Bronchial epithelial cell (primary cell): ENCODE measurements at places on chromosomes 7 and 10. TPM values are rescaled to one million over a fixed set of nuclear protein-coding genes. Genes with fewer than 3 reads are reported as not detected.

- no peak for DNase-seq
These were observed 171.5 kb downstream of the C7orf25 start for GRCh38 chr7:42740408-42740807.

DNA sequence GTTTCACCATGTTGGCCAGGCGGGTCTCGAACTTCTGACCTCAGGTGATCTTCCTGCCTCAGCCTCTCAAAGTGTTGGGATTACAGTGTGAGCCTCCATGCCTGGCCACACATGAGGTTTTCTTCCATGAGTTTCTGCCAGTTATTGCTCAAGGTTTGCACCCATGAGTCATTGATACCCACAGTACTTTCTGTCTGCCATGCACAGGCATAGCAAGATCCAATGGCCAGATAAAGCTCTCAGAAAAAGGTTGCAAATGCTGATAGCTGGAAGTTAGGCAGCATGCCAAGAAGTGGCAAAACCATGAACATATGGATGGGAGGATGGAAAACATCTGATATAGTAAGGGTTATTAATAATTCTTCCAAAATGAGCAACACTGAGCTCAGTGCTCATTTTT, 298.7 kb upstream of the NRG3 start:
- peak; percentile 49 for DNase-seq

DNA sequence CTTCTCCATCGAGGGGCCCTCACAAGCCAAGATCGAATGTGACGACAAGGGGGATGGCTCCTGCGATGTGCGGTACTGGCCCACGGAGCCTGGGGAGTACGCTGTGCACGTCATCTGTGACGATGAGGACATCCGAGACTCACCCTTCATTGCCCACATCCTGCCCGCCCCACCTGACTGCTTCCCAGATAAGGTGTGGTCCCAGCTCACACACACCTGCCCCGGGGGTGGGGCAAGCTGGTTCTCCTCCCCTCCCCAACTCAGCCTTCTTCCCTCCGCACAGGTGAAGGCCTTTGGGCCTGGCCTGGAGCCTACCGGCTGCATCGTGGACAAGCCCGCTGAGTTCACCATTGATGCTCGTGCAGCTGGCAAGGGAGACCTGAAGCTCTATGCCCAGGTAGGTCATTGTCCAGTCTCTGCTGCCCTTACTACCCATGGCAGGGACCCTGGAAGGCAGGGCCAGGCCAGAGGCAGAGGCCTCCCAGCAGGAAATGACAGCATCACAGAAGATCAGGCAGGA, 11.0 kb downstream of the FLNC start:
- no peak for DNase-seq

- no peak for DNase-seq
These were observed 37.4 kb downstream of the BLNK start for GRCh38 chr10:96233959-96234358.

GRCh38 chr10:70312972-70313371, 29.2 kb upstream of the NPFFR1 start:
- no peak for DNase-seq

DNA sequence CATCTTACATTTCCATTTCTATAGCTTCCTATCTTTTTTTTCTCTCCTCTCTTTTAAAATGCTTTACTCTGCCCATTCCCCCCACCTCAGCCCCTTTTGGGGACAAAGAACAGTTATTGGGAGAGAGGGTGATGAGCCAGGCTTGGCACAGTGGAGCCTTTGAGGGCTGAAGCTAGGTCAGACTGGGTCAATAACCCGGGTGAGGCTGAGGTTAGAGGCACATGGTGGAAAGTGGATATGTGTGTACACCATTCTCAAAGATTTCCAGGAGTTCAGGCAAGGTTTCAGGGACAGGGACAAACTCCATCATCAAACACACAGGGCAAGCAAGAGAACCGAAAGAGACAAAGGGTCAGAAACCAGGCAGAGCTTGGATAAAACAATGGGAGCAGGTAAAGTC, 11.5 kb downstream of the ABCB4 start:
- no peak for DNase-seq

GRCh38 chr7:99010281-99010680, 131.9 kb downstream of the TRRAP start:
- DNase-seq: no peak

GRCh38 chr7:30427296-30428070, 51.1 kb downstream of the NOD1 start:
- DNase-seq: no peak

RASA4B gene
- 0.79 and 1.2 TPM in 2 replicates for total RNA-seq

DNA sequence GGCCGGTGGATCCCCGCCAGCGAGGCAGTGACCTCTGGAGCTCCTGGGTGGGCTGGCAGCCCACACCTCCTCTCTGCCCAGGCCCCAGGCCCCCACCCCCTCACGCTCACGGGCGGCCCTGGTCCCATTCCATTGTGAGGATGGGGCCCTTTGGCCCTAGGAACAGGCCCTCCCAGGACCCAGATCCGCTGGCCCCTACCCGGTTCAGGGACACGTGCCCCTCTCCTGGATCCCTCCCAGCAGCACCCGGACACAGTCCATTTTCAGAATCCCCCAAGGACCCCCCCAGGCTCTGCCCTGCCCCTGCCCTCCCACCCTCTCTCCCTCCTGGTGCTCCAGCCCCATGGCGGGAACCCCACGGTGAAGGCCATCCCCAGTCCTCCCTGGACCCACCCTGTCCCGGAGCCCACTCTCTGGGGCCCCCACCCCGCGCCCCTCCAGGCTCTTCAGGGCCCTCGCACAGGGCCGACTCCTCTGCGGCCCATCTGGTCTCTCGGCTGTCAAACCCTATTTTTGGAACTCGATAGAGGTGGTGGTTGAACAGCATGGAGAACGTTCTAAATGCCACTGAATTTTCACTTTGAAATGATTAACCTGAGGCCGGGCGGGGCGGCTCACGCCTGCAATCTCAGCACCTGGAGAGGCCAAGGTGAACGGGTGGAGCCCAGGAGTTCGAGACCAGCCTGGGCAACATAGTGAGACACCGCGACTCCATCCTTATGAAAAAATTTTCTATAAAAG, 8.1 kb downstream of the ADAP1 start:
- no peak for DNase-seq

- DNase-seq: no peak
These were observed 393.0 kb downstream of the NRG3 start for GRCh38 chr10:82267960-82268359.

- DNase-seq: peak; percentile 63
These were observed 113.4 kb downstream of the SEM1 start for GRCh38 chr7:96596120-96596826.

GRCh38 chr7:129780257-129780973, 168.9 kb downstream of the NRF1 start:
- DNase-seq: peak; percentile 73

- DNase-seq: no peak
These were observed 542 bp upstream of the SAMD9L start for GRCh38 chr7:93148727-93149126.

DNA sequence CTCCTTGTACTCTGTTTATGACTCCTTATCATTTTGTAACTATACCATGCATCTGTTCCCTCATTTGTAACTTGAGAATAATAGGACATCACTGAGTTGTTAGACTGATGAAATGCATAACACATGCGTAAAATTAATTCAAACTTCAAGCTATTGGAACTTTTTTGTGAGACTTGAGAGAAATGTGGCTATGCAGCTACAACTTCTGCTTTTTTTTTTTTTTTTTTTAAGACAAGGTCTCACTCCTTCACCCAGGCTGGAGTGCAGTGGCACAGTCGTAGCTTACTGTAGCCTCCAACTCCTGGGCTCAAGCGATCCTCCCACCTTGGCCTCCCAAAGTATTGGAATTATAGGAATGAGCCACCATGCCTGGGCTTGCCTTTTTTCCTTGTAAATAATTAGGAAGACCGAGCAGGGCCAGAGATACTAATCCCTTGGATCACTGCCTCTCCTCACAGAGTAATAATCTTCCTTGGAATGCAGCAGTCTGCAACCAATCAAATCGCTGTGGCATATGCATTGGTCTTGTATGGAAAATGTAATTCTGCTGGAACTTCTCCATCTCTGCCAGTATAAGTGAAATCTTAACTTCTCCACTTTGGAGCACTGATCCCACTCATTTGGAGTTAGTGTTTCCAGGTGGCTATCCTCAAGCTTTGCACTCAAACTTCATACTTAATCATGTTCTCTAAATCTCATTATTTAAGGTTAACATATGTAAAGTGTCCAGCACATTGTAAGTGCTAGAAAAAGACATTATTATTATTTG, 2.0 kb upstream of the PANK1 start:
- no peak for DNase-seq

GRCh38 chr7:1931256-1931950, 261.3 kb downstream of the ELFN1 start:
- DNase-seq: no peak

STAG3 gene
- total RNA-seq: under 0.01 and 0.13 TPM in 2 replicates

DNA sequence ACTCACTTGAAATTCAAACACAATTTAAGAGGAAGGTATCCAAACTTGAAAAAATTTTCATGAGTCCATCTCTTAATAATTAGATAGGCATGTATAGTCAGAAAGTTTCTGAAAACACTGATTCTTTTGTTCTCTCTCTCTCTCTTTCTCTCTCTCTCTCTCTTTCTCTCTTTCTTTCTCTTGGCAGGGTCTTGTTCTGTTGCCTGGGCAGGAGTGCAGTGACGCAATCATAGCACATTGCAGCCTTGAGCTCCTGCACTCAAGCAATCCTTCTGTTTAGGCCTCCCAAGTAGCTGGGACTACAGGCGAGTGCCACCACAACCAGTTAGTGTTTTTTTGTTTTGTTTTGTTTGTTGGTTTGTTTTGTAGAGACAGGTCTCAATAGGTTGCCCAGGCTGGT, 59.3 kb downstream of the PRTFDC1 start:
- DNase-seq: no peak

GCK gene
- total RNA-seq: 0.13 and 0.53 TPM in 2 replicates

SPAG6 gene
- total RNA-seq: not detected in 2 replicates

GRCh38 chr7:101151908-101152651, 2.2 kb upstream of the AP1S1 start:
- DNase-seq: no peak
